KG1 (cell line): ENCODE measurements at places on chromosomes 2 and 18.

GRCh38 chr2:102070058-102070642, 72.4 kb upstream of the IL1R1 start:
- DNase-seq, result no peak

DNA sequence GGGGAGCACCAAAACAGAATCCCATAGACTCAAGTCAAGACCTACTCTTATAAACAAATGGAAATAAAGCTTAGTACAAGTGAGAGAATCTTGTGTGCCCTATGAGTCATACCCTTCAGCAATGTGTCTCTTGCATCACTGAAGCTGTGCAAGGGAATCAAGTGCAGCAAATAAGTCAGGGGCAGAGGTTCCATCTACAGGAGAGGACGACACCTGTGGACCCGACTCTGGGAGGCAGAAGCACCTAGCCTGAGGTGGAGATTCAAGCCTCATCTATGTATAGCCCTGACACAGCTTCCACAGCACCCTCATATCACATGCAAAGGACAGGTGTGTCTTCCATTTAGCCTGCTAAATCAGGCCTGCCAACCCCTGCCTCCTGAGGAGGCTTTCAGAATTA, 298.2 kb downstream of the CNTNAP5 start:
- DNase-seq, result no peak

GRCh38 chr2:216131175-216131926, 22.2 kb downstream of the XRCC5 start:
- DNase-seq, result no peak

DNA sequence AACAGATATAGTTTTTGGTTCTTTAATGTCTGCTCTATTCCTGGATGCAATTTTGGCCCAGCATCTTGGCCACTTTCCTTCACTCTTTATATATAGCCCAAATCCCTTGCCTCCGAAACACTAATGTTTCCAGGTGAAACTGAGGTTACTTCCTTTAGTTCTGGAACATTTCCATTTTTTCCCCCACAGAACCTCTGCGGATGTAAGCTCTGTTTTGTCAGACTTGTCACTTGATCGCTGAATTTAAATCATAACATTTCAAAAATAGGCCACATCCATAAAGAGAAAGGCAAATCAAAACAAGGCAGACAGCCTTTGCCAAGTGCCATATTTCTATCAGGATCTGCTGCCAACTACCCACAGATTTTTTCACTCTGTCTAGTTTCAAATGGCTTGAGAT, 115.1 kb downstream of the ANKRD44 start:
- no peak for DNase-seq

- no peak for DNase-seq
Measured at GRCh38 chr2:64749446-64749845, 95.7 kb upstream of the SERTAD2 start.

DNA sequence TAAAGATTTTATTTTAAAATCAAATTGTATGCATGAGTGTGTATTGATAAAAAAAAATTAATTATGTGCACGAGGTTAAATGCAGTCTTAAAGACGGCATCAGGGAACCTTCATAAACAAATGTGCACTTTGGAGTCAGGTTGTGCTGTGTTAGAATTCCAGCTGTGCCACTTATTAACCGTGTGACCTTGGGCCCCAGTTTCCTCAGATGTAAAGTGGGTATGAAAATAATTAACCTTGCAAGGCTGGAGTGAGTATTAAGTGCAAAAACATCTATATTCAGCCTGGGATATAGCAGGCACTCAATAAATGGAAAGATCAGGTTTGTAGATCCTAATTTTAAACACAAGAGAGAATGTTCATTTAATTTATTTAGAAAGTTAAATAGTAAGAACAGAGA, 14.5 kb upstream of the MYCN start:
- DNase-seq, result no peak

- DNase-seq, result no peak
Measured at GRCh38 chr2:57075226-57075625, 891.4 kb downstream of the CCDC85A start.

DNA sequence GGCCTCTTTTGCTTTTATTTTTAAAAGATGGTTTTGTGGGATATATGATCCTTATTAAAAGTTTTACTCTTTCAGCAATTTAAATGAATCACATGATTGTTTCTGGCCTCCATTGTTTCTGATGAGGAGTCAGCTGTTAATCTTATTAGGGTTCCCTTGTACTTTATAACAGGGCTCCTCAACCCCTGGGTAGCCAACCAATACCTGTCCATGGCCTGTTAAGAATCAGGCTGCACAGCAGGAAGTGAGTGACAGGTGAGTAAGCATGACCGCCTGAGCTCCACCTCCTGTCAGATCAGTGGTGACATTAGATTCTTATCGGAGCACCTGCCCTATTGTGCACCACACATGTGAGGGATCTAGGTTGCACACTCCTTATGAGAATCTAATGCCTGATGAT, 45.1 kb upstream of the FAM98A start:
- no peak for DNase-seq

DNA sequence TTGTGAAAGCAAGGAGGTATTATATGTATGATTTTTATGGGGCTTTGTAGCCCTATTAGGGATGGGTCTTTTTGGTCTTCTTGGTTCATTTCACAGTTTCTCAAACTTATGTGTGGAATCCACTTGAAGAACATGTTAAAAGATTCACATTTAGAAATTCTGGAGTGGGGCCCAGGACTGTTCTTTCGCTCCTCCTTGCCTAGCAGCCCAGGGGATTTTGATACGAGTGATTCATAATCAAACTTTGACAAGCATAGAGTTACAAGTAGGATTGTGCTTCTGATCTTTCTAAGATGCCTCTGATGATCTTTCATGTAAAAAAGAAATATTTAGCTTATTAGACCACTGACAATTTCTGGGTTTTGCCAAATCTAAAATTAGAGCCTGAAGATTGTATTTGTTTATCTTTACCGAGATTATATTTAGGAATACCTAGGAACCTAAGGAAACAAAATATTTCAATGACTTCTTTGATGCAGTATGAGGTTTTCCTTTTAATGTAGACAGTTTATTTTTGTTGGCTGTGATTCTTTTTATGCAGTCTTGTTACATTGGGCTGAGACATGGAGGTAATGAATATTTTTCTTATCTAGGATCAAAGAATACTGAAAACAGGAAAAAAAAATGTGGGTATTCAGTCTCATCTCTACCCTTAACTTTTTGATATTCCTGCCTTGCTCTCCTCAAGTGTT, 324.0 kb downstream of the PARD3B start:
- DNase-seq, result no peak
